Progenitor cell of endocrine pancreas (in vitro differentiated cells): ENCODE measurements at places on chromosomes 13 and 19.

DNA sequence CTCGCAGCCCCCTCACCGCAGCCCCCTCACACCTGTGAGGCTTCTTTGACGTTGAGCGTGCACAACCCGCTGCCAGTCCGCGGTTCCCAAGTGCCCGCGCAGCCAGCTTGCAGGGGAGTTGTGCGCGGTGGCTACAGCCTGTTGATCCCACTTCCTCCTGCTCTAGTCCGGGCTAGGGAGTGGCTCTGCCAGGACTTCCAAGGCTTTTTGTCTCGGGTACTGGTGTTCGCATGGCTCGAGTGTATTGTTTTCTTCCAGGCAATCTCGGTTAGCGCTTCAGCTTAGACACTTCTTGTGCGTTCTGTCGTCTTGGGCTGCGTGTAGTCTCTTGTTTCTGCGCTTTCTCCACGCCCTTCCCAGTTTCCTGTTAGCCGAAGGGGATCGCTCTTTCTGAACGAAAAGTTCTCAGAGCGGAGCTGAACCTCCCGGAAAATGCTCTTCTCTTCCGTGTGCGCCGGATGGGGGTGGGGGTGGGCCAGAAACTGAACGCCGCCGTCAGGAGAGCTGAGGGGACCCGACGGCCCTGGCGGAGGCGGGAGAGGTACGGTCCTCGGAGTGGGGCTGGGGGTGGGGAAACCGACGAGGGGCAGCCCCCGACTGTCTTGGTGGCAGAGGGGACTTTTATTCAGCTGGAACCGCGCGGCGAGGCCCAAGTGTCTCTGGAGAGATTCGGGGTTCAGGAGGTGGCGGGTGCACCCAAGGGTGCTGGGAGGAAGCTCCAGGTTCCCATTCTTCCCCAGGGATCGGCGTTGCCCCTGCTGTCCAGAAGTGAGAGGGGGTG, 697 bp upstream of the DGKH start:
- peak; percentile 15 for DNase-seq

- no peak for DNase-seq
Observed at GRCh38 chr19:42480335-42481095, 37.8 kb upstream of the CXCL17 start.

DNA sequence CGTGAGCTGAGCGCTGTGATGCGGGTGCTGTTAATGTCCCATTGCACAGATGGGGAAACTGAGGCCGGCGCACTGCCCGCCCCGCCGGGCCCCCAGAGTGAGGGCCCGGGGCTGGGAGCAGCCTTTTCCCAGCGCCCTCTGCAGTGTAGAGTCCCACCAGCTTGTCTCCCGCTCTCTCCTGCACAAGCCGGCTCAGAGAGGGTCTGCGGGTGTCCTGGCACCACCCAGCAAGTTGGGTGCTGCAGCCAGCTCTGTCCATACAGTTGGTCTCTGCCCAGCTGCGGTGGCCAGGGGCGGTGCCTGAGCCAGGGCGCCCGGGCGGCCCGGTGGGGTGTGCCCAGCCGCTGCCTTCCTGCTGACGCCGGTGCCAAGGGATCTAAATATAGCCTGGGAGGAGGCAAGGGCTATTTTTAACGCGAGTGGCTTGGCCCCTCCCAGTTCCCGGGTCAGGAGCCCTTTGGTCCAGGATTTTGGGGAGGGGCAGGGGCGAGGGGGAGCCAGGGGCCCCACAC, 19.3 kb downstream of the GADD45B start:
- DNase-seq = no peak

GRCh38 chr19:54462655-54463530, 685 bp downstream of the LENG9 start:
- DNase-seq = no peak

- DNase-seq = no peak
Observed at GRCh38 chr13:105070452-105070851, 1465.0 kb downstream of the EFNB2 start.

GRCh38 chr19:35031072-35031881, 1.0 kb downstream of the SCN1B start:
- no peak for DNase-seq

DNA sequence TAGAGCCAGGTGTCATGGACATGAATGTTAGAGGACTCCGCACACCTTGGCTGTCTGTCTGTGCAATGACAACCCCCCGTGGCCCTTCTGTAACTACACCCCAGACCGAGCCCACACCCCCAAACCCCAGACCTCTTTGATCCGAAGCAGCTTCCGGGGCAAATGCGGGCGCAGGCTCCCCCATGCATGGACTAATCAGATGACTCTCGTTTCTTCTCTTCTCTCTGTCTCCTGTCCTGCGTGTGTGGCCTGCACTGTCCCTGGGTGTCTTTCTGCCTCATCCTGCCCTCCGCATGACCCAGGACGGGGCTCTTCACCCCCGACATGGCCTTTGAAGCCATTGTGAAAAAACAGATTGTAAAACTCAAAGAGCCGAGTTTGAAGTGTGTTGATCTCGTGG, 38.9 kb downstream of the TMED1 start:
- DNase-seq = no peak

GRCh38 chr19:7888826-7889217, 512 bp downstream of the LRRC8E start:
- no peak for DNase-seq

DNA sequence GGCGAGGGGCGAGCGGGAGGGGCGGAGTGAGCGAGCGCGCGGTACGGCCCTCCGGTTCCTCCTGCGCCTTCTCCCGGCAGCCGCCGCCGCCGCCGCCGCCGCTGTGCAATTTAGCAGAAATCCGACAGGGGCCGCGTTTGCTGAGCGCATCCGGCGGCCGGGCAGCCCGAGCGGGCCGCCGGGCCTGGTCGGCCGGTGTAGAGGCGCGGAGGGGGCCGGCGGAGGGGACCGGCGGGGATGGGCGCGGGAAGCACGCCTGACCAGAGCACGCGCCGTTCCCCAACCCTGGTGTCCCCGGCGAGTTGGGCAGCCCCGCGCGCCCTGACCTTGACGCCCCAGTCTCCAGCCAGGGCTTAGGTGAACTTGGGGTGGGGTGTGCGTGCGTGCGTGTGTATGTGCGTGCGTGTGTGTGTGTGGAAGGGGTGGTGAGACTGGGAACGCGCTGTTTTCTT, 144.5 kb upstream of the ZNF536 start:
- DNase-seq = peak; percentile 73
